ENCODE measurements at places on chromosomes 11 and 22.

DNA sequence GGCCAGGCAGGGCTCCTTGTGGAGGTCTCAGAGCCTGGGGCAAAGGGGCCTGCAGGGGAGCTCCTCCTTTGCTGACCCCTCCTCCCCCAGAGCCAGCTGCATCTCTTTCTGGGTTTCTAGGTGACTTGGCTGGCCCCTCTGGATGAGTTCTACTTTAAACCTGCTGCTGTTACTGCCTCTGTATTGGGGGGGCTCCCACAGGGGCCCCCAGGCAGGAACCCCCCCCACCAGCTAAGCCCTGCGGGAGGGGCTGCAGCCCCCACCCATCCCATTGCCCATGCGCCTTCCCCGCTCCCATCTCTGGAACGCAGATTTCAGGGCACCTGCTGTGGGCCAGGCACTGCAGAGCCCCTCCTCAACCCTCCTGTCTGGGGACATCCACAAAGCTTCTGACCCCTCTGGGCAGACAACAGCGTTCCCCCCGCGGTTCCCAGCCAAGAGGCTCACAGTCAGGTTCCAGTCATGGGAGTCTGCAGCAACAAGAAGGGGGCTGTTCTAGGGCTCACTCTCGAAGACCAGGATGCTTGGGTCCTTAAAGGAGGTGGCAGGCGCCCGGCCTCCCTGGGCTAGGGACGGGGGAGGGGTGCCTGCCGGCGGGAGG is 815 bp upstream of the PLCB3 start:
- no peak for DNase-seq

GRCh38 chr22:20922141-20922751 is 5.0 kb downstream of the CRKL start:
- DNase-seq = no peak

GRCh38 chr11:134032501-134033091 is 36.3 kb upstream of the JAM3 start:
- DNase-seq = no peak

DNA sequence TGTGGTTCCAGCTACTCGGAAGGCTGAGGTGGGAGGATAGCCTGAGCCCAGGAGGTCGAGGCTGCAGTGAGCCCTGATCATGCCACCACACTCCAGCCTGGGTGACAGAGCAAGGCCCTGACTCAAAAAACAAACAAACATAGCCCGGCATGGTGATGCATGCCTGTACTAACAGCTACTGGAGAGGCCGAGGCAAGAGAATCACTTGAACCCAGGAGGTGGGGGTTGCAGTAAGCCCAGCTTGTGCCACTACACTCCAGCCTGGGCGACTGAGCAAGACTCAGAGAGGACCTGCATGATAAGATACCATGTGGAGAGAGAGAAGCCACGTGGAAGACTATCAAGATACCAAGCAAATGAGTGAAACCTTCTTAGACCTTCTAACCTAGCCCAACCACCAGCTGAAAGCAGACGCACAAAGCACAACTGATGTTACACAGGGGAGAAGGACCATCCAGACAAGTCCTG is 36.1 kb downstream of the AMBRA1 start:
- DNase-seq = no peak

- no peak for DNase-seq
These were observed 597.4 kb downstream of the SOX6 start for GRCh38 chr11:15758857-15759465.

- DNase-seq = no peak
These were observed 18.1 kb upstream of the LINC01488 start for GRCh38 chr11:69463181-69463994.

- no peak for DNase-seq
These were observed 359.0 kb downstream of the LARGE1 start for GRCh38 chr22:33561149-33561807.

DNA sequence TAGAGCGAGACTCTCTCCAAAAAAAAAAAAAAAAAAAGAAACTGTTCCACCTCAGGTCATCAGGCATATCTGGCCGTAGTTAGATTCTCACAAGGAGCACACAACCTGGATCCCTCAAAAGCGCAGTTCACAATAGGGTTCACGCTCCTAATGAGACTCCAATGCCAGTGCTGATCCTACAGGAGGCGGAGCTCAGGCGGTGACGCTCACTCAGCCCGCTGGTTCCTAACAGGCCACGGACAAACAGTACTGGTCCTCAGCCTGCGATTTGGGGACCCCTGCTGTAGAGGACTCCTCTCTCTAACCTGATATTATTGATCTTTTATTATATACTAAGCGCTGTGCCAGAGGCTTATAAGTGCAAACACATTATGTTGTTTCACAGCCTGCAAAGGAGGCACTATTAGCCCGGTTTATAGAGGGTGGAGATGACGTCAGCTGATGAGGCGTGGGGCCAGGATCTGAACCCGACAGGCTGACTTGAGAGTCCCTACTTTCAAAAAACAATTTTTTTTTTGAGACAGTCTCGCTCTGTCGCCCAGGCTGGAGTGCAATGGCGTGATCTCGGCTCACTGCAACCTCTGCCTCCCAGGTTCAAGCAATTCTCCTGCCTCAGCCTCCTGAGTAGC is 4.9 kb upstream of the MAFF start:
- no peak for DNase-seq

DNA sequence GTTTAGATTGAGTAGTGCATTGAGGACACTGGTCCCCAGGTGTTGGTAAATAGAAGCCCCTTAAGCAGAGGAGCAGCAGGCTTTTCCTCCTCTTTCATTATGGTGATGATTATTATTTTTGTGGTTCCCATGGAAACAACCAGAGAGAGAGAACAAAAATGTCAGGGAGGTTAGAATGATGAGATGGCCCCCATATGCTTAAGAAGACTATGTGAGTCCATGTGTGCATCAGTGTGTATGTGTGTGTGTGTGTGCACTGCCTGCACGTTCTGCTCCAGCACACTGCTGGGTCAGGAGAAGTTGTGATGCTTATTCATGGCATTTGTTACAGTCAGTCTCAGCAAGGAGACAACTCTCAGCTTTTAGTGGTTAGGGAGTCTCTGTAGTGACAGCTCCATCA is 724.2 kb downstream of the NTM start:
- DNase-seq = no peak

DNA sequence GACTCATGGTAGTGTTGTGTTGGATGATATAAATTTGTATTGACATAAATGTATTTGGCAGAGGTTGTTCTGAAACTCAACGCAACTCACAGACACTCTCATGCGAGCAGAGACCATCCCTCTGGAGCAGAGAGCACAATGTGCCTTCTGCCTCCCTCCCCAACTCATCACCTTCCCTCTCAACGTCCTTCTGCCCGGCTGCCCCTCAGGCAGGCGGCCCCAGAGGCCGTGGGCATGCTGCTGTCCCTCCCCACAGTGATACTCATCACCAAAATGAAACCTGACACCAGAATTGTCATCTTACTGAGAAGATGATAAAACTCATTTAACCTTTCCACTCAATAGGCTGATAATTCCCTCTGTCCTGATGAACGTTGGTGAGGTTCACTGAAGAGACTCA is 260.6 kb downstream of the ETS1 start:
- peak; percentile 43 for DNase-seq

DNA sequence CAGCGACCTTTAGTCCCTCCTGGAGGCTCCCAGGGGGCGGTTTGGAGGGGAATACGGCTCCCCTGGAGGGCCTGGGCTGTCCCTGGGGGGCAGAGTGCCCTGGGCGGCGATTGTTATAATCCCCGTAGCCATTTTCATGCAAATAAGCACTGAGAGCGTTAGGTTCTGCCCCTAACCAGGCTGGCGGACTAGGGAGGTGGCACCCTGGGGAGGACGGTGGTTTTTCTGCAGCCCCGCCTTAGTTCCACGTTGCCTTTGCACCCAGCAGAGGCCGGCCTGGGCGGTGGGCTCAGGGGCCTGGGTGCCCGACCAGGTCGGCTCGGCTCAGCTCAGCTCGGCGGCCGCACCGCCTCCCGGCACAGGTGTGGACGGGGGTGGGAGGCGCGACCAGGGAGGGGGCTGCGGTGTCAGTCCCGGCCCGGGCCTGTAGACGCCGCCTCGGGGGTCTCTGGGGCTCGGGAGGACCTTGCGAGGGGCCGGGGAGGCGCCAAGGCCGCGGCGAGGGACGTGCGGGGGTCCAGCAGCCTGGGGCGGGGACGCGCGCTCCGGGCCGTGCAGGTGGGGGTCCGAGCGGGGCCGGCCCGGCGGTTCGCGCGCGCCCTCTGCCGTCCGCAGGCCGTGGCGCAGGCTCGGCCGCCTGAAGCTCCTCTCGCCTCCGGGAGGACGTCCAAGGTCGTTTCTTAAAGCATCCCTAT is 2.3 kb upstream of the DUSP8 start:
- DNase-seq = peak; percentile 56

GRCh38 chr22:49934160-49934890 is 15.9 kb downstream of the CRELD2 start:
- peak; percentile 54 for DNase-seq

GRCh38 chr22:19463491-19464469 is 15.2 kb downstream of the UFD1 start:
- DNase-seq = no peak

GRCh38 chr11:120034881-120035630 is 102.9 kb downstream of the TRIM29 start:
- no peak for DNase-seq

DNA sequence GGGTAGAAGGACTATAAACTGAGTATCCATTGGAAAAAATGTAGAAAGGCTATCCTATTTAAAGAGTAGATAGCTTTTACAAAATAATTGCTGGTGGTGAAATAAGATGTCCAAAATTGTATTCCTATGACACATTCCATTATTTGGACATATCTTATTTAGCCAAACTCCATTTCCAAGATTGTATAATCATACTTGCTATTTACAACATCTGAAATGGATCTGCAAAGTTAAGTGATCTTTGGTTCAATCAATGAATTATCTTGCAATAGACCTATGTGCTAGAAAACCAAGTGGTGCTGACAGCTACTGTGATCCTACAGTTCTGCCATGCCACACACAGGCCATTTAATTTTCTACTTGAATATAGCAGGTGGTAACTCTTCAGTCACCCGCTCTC is 11.0 kb upstream of the BLID start:
- DNase-seq = no peak

DNA sequence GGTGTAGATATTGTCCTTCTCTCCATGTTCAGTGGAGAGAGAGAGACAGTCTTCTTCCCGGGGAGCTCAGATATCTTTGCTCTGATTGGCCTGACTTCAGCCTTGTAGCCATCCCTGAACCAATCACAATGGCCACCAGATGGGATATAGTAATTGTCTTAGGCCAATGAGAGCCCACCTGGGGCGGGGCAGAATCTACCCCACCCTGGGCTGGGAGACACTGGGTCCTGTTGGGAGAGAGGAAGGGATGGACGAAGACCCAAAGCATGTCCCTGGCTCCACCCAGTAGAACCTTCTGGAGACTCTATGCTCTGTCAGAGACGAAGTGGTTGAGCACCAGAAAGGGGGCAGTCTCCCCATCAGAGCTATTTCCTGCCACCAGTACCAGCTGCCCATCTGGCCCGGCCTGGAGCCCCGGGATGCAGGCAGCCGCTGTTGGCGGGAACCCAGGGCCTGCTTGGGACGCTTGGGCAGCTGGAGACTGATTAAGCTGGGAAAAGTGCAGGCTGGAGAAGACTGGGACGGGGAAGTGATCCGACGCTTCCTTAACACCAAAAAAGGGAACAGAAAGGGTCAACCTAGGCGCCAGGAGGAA is 31.6 kb upstream of the CBX7 start:
- DNase-seq = no peak

DNA sequence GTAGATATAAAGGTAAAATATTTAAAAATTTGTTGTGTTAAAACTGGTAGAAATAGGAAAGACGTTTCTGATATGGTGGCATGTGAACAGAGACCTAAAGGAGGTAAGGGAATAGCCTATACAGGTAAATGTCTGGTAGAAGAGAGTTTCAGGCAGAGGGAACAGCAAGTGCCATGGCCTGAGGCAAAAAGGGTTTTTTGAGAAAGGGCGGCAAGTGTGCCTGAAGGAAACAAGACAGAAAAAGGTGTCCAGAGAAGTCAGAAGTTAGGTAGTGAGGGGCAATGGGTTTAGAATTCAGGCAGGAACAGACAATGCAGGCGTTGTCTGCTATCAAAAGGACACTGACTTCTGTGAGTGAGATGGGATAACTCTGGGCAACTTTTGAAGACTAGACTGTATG is 339.7 kb downstream of the DYNC2H1 start:
- no peak for DNase-seq

GRCh38 chr11:110762590-110762989 is 50.4 kb upstream of the ARHGAP20 start:
- no peak for DNase-seq

- no peak for DNase-seq
These were observed 10.9 kb upstream of the NAALADL1 start for GRCh38 chr11:65069217-65069616.

- DNase-seq = no peak
These were observed 13.1 kb upstream of the YAP1 start for GRCh38 chr11:102097186-102097585.

- no peak for DNase-seq
These were observed 740.5 kb upstream of the API5 start for GRCh38 chr11:42571131-42571877.

DNA sequence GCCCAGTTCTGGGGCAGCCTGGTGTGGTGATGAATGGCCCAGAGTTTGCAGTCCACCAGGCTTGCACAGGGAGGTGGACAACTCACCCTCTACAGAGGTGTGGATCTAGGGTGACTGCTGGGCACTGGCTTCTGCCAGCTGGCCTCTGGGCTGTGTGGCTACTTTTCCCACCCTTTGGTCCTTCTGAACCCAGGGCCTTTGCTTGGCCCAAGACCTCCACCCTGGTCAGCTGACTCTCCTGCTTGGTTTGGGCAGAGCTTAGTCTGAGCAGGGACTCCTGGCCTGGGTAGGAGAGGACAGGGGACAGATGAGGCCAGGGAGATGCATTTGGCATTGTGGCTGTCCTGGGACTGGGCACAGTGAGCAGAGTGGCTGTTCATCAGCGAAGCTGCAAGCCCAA is 83.0 kb upstream of the SHANK2 start:
- DNase-seq = no peak

- no peak for DNase-seq
These were observed 116.9 kb upstream of the SNX19 start for GRCh38 chr11:131033151-131033651.

GRCh38 chr11:78281511-78281910 is 92.8 kb downstream of the USP35 start:
- DNase-seq = no peak

- DNase-seq = peak; percentile 62
These were observed at the start of gene CDC42BPG for GRCh38 chr11:64844330-64845128. Gene CDC42BPG (minus strand): TSS chr11:64844653. CDS start chr11:64844569, 84 bp downstream.

DNA sequence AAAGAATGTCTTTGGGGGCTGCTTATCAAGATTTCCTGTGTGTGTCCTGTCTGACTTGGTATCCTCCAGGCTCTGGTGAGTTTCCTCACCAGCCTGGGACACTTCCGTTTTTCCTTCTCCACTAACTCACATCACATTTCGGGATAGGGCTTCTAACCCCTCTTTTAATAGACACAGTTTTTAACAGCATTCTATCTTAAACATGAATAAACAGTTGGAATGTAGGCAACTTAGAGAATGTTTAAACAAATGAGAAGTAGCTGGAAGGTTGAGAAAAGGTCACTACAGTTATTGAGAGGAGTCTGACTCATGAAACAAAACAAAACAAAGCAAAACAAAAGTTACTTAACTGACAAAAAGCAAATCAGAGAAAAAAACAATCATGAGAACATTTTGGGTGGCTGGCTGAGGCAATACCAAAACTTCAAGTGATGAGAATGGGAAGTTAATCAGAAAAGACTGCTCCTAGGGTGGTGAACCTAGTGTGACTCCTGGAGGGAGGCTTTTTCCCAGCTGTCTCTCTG is 64.7 kb upstream of the CTSC start:
- DNase-seq = no peak
